Breast epithelium (tissue), 4 donors: ENCODE measurements at places on chromosomes 13 and 19. TPM values are rescaled to one million over a fixed set of nuclear protein-coding genes. Genes with fewer than 3 reads are reported as not detected.
A peak's percentile ranks its signal among the peaks of the same experiment; 100 is the strongest.

Gene SLAIN1
- 15.1 TPM for total RNA-seq

Gene PPP2R1A
- 145 TPM for total RNA-seq

Gene ERICH6B
- not detected for total RNA-seq

Gene PNMA8B
- total RNA-seq: 2.2 TPM

Gene KBTBD6
- total RNA-seq: 4.6 TPM

Gene TPTE2
- total RNA-seq: 0.29 TPM

Gene RCBTB2
- total RNA-seq: 10.8 TPM

Gene IGFL2
- total RNA-seq: not detected

DNA sequence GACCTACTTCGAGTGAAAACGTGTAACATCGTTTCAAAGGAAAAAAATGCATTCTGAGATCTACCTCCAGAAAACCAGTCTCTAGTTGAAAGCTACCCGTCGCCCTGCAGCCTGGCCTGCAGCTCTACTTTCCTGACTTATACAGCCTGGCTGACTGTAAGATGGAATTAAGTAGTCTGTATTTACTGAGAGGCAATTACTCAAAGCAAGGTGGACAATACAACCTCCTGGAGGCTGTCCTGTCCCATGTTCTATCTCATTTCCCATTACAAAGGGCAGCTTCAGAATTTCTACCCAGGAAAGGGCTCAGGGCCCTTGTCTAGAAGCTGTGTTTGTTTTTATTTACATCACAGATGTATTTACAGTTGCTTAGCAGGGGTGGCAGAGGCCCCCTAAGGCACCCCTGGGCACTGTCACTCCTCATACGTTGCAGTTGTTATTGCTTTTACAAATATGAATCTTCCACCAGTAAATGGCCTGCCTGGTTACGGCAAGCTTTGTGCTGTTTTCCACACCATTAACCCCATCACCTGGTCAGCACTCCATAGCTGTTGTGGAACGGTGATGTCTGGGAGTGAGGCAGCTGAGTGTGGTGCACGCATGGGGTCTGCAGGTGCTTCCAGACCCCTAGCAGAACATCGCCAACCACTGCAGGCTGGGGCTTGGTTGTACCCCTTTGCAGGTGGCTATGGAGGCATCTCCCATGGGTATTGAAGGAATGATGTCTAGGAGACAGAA, 46.3 kb upstream of the MTIF3 start:
- no peak for DNase-seq

DNA sequence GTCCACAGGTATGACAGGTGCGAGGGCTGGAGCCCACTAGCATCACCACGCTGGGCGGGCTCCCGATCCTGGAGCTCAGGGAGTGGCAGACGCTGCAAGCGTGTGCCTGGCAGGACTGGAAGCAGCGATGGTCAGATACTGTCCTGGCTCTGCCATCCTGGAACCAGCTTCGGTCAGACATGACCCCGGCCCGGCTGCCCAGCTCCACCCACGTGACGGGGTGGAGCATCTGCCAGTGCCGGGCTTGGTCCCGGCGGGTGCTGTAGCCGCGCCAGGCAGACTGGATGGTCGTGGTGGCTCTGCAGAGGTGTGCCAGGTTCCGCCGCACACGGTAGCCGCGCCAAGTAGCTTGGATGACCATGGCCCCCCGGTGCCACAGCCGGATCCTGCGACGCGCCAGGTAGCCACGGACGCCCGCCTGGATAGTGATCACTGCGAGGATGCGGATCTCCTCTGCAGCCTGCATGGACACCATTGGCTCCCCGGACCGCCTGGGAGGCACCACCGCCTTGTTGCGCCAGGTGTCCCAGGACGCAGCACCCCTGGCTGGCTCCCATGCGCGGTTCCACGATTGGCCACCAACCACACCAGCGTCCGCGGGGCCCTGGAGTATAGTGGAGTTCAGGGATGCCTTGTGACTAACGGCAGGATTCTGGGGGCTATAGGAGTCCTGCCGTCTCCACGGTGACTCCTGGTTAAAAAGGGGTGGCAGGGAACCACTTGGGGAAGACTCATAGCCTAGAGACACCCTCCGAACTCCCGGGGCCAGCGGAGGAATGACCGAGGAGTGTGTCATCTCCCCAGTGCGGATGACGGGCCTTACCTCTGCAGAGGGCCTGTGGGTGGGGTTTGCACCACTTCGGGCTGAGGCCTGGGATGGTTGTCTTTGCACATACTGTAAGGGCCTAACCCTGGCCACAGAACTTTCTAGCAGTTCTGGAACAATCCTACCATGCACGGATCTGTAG, 16.5 kb downstream of the IQCN start:
- no peak for DNase-seq

DNA sequence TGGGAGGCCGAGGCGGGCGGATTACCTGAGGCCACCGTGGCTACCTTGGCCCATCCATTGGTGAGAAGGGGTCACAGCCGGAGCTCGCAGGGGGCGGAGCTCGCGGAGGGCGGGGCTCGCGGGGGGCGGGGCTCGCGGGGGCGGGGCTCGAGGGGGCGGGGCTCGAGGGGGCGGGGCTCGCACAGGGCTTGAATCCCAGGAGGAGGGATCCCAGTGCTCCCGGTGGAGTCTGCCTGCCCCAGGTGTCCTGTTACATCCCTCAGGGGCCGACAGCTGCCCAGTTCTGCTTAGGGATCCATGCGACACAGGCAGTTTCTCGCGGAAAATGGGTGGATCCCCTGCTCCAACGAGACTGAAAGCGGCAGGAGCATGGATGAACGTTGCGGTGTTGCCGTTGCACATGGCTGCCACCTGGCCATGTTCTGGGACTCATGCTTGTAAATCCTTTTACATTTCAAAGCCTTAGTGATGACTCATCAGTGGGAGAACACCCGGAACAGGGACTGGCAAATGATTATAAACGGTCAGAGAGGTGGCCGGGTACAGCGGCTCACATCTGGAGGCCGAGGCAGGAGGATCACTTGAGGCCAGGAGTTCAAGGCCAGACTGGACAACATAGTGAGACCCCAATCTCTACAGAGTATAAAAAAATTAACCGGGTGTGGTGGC, 25.1 kb downstream of the TMPRSS9 start:
- peak; percentile 78 for DNase-seq

GRCh38 chr13:40318366-40318765, 348.1 kb downstream of the FOXO1 start:
- DNase-seq: peak; percentile 46

GRCh38 chr13:23752111-23753001, 136.8 kb downstream of the MIPEP start:
- DNase-seq: no peak

DNA sequence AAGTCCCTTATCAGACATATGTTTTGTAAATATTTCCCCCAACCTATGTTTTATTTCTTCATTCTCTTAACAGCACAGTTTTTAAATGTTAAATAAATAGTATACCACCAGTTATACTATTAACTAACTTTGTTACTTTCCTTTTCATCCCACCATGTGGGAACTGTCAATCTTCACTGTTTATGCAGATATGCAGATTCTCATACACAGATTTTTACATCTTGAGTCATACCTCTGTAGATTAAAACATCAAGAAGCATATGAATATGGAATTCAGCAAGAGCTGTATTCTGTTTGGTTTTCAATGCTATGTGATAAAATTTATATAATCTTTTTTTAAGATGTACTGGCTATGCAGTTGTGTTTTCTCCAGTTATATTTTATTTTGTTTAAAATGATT, 566.3 kb downstream of the LIG4 start:
- DNase-seq: no peak

DNA sequence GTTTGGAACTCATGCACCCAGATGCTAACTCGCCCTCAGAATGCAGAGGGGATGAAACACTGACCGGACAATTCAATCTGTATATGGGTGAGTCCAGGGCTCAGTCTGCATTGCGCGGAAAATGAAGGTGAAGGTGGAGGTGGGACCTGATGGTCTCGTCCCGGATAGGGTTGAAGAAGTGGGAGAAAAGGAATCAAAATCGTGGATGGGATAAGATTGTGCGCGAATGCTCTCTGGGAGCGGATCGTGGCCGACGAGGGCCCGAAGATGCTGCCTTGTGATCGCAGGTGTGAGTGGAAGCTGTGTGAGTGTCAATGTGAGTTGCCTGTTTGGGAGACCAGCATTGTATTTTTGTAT, 594 bp upstream of the ZNF850 start:
- DNase-seq: no peak

GRCh38 chr19:55366790-55367189, 3.5 kb downstream of the IL11 start:
- no peak for DNase-seq

GRCh38 chr19:47469719-47470118, 2.0 kb downstream of the SLC8A2 start:
- no peak for DNase-seq

GRCh38 chr19:50877338-50877737, 4.1 kb downstream of the KLK2 start:
- DNase-seq: no peak

GRCh38 chr13:50474088-50474662, 369.3 kb downstream of the DLEU7 start:
- DNase-seq: no peak

GRCh38 chr13:92682832-92683517, 543.6 kb upstream of the GPC6 start:
- no peak for DNase-seq

GRCh38 chr19:41907994-41908615, 20.1 kb downstream of the ERFL start:
- DNase-seq: no peak

DNA sequence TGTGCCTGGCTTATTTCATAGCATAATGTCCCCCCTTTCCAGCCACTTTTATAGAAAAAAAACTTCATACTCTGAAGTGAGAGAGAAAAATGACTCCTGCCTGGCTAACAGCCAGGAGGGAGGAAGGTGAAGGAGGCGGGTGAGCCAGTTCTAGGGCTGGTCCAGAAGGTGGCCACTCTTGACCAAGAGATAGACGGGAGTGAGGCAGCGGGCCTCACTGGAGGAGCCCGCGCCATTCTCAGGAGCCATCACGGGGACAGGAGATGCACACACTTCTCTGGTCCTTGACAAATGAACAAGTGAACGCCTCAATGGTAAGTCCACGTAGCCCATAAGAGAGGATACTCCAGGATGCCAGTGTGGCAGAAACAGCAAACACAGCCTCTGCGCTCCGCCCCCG, 231.4 kb downstream of the UQCRFS1 start:
- no peak for DNase-seq

GRCh38 chr13:42048342-42048683, at the start of gene DGKH:
DGKH (plus strand) TSS chr13:42048648; CDS start chr13:42048774, 126 bp downstream.
- DNase-seq: no peak

DNA sequence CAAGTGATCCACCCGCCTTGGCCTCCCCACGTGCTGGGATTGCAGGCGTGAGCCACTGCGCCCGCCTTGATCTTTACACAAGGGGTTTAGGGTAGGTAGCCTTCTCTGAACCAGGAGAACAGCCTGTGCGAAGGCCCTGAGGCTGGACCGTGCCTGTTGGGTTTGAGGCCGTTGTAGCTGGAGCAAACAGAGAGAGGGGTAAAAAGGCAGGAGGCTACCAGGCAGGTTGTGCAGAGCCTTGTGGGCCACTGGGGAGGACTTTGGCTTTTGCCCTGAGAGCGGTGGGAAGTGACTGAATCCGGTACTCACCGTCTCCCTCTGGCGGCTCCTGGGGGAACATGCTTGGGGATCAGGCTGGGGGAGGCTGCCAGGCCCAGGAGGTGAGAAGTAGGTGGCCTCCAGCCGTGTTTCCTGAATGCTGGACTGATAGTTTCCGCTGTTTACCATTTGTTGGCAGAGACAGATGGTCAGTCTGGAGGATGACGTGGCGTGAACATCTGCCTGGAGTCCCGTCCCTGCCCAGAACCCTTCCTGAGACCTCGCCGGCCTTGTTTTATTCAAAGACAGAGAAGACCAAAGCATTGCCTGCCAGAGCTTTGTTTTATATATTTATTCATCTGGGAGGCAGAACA, 24.6 kb downstream of the SPC24 start:
- peak; percentile 89 for DNase-seq

- DNase-seq: no peak
These were observed 9.5 kb downstream of the ATG4D start for GRCh38 chr19:10553087-10553667.

DNA sequence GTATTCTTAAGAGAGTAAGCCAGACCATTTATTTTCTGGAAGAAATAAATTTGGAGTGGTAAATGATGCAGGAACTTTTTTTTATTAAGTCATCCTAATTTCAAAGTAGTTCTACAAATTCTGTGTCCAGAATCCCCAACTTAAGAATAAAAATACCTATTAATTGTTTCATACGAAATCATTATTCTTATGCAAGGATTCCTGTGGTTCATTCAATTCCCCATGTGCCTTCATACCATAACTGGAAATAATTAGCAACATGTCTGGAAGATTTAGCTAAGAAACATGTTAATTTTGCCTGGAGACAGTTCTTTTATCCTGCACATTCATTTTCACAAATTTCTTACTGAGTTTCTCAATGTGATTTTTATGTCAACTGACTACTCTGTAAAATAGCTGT, 408.6 kb downstream of the PCDH9 start:
- DNase-seq: no peak

GRCh38 chr13:40971321-40971720, 47.8 kb downstream of the ELF1 start:
- DNase-seq: no peak

DNA sequence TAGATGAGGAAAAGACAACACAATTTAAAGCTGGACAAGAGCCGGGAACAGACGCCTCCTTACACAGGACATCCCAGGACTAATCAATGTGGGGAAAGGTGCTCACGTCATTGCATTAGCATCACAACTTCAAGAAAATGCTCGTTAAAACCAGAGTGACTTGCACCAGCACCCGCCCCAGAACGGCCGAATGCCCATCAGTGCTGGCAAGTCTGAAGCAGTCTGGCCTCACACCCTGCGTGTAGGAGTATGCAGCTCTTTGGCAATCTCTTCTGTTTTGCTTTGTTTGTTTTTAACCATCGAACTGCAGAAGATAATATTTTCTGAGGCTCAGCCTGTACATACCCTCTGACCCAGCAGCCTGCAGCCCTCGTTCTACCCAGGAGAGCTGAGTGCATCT, 44.8 kb upstream of the LDLR start:
- no peak for DNase-seq

- no peak for DNase-seq
These were observed 6.4 kb downstream of the KMT5C start for GRCh38 chr19:55345818-55346724.

GRCh38 chr13:106418556-106418955, 116.9 kb downstream of the EFNB2 start:
- DNase-seq: no peak
